ENCODE measurements at places on chromosomes 3 and 15.

- DNase-seq: no peak
These were observed 45.8 kb upstream of the FOXP1 start for GRCh38 chr3:71629289-71629688.

GRCh38 chr3:123275691-123276090 is 73.9 kb downstream of the SEC22A start:
- DNase-seq: no peak

DNA sequence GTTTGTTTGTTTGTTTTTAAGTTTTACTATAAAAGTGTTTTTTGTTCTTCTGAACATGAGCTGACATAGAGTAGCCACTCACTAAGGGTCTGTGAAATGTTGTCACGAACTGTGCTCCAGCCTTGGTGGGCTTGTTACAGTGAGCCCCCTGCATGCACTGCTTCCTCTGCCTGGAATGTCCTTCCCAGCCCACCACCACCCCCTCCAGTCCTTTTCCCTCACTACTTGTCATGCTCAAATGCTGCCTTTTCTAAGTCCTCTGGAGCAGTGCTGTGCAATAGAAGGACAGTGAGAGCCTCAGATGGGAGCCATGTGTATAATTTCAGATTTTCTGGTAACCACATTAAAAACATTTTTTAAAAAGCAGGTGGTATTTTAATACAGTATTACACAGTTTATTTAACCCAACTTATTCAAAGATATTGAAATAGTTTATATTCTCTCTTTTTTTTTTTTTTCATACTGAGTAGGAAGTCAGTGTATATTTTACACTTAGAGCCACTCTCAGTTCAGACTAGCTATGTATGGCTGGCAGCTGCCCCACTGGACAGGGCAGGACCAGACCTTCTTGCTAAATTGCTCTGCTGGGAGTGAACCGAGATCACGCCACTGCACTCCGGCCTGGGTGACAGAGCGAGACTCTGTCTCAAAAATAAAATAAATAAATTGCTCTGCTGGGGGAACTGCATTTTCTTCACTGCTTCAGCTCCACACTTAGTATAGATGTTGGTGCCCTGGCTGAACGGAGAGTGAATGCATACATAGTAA is 26.9 kb downstream of the MKRN2OS start:
- no peak for DNase-seq

GRCh38 chr3:128971421-128972100 is 22.3 kb downstream of the CFAP92 start:
- no peak for DNase-seq

GRCh38 chr3:141280086-141280485 is 48.5 kb downstream of the PXYLP1 start:
- DNase-seq: no peak

DNA sequence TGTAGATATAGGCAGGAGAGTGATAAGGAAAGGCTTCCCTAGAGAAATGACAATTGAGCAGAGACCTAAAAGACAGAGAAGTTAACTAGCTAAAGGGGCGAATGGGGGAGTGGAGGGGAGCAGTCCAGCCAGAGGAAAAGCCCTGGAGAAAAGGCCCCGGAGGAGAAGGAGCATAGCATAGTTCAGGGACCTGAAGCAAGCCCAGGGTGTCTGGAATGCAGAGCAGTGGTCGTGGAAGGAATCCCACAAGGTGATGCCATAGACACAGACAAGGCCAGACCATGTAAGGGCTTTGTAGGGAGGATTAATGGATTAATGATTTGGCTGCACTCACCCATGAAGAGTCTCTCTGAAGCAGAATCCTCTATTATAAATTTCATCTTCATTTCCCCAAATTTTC is 45.8 kb upstream of the LRRN1 start:
- no peak for DNase-seq

DNA sequence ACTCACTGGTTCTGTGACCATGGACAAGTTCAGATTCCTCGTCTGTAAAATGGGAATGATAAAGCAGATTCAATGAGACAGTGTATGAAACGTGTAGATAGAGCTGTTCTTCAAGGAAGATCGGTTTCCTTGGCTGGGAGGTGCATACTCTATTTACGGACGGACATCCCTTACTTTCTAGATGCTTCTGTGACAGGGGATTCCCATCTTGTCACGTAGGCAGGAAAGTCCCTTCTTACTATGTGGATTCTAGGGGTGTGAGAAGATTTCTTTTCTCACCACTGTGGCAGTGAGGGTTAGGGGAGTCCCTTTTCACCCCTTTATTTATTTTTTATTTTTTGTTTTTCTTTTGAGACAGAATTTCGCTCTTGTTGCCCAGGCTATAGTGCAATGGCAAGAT is 180.9 kb upstream of the TBL1XR1 start:
- peak; percentile 71 for DNase-seq

DNA sequence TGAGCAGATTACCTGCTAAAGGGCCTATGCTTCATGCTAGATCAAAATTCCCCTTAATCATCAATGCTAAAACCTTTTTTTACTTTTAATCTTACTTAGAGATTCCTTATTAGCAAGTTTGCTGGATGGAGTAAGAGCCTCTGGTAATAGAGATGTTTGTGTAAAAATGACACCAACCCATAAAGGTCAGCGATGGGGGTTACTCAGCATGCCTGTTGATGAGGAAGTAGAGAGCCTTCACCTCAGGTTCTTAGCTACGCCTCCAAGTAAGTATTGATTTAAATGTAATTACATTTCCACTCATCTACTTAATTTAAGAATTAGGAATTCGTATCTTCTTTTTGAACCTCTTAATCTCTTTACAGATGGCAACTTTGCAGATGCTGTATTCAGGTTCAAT is 38.8 kb downstream of the DNAJC13 start:
- no peak for DNase-seq

- DNase-seq: no peak
These were observed 435.6 kb upstream of the ATP10A start for GRCh38 chr15:26298659-26299170.

GRCh38 chr15:93049233-93049632 is 39.8 kb downstream of the RGMA start:
- DNase-seq: no peak

DNA sequence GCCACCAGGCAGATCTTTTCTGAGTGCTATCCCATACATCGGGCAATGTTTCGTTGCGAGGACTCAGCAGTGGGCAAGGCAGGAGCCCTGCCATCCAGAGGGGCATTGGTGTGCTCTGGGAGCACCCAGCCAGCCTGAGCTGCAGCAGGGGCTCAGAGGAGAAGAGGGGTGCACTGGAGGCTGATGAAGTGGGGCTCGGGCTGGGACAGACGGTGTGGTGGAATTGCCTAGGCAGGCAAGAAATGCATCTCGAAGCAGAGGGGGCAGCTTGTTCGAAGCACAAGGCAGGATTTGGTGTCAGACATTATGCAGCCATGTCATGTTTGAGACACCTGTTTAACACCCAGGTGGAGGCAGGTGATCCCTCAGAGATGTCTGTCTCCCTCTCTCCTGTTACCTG is 19.3 kb downstream of the PAQR5 start:
- no peak for DNase-seq
